ENCODE measurements at places on chromosomes 11 and 22.

DNA sequence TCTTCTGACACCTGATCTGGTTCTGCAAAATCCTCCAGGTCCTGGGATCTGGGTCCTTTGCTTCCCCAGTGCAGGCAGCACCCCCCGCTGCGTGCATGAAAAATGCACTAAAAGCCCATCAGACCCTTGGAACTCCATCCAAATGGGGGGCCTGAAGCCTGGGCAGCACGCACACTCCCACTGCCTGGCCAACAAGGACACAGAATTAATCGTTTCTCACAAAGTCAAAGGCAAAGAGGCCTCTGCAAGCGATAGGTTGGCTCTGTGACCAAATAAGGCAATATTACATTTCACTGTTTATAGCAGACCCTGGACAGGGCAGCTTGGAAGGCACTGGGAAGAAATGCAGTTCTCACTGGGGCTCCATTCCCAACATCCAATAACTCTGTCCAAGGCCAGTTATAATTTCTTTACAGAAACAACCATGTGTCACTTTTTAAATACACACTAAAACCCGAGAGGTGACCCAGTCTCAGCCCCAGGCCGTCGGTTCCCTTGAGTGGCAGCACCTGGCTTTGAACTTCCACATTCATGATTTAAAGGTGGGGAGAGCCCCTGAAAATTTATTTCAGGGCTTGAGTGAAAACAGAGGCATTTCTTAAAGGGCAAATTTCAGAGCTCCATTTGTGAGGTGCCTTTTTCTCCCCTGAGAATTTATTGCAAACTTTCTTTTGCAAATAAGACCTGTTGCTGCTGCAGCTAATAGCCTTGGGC lies 114.4 kb upstream of the ANO1 start:
- DNase-seq, result no peak

GRCh38 chr22:17518406-17518805 lies 44.9 kb upstream of the SLC25A18 start:
- no peak for DNase-seq

- DNase-seq, result peak; percentile 73
Measured at GRCh38 chr11:72439455-72439854, 5.1 kb upstream of the CLPB start.

DNA sequence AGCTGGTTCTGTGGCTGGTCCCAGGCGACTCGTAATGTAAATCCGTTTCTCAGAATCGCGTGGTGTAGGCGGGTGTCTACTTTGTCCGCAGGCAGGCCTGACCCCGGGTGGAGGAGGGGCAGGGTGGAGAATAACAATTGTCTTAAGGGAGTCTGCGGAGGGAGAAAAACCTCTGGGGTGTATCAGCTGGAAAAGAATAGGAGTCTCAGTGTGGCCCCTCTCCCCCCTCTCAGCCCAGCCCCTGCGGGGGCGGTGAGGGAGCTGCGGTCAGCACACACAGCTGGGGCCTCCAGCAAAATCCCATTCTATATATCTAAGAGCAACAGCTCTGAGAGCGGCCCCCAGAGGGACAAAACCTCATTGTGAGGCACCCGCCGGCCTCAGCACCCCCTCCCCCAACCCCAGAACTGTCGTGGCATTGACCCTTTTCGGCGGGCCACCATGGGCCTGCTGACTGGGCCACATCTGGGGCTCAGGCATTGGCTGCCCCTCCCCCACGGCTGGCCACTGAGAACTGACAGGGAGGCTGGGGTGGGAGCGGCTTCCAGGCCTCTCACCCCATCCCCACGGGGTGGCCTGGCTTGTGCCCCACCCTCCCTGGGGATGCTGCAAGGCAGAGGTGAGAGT lies 2.7 kb upstream of the MYRF start:
- no peak for DNase-seq

DNA sequence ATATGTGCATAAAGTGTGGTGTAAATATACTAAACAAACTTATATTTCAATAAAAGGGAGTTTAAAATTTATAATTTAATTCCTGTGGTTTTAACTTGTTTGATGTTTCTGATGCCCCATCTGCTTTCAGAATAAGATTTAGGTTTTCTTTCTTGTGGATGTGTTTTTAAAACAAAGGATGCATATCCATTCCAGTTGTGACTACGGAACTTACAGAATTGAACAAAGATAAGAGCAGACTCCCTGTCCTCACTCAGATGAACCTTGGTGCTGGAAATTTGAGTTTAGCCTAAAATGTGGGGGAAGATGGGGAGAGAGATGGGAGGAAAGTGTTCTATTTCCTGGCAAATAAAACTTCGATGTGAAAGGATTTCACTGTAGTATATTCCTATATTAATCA lies 2.5 kb downstream of the FJX1 start:
- DNase-seq, result no peak

DNA sequence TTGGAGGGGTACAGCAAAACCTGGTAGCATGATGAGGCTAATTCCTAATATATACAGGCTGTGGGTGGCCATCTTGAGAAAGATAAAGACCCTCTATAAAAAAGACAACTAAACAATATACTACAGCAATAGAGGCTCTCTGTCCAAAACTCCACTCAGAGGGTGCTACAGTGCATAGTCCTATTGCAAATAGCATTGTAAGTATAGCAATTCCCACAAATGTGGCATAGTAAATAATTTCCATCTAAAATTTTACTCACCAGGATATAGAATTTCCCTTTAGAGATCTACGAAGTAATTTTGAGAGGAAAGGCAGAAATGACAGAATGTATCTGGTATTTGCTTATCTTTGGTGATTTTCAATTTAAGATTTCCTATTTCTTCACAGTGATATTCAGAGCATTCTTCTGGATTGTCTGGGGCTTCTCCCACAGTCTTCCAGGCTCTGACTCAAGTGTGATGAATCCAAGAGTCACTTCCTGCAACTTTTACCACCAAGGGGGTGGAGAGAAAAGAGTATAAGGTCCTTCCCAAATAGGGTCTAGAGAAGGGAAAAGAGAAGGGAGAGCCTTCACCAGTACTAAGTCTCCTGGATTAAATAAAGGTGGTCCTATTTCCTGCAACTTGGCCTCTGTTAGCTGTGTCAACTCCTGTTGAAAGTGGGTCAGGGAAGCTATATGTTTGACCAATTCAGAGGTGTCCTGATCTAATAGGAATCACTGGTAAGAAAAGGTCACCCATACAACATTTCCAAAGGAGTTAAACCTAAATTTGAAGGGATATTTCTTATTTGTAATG lies 1054.7 kb upstream of the CNTN5 start:
- DNase-seq, result peak; percentile 75

DNA sequence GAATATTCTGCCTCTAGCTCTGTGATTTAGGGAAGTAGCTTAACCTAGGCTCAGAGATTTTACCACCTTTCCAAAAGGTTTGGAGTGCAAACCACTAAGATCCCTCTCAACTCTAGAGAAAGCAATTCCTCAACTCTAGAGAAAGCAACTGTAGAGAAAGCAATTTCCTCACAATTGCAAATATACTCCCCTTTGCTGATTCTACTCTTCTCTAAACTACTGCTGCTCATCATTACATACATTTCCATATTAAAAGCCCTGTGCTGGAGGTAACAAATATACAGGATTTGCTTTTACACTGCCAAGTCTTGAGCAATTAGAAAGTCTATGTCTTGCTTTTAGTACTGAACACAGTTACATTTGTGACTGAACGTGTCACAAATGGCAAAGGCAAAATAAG lies 48.2 kb downstream of the ALG9 start:
- DNase-seq, result no peak

GRCh38 chr11:10307022-10307399 lies 2.1 kb downstream of the ADM start:
- DNase-seq, result no peak

DNA sequence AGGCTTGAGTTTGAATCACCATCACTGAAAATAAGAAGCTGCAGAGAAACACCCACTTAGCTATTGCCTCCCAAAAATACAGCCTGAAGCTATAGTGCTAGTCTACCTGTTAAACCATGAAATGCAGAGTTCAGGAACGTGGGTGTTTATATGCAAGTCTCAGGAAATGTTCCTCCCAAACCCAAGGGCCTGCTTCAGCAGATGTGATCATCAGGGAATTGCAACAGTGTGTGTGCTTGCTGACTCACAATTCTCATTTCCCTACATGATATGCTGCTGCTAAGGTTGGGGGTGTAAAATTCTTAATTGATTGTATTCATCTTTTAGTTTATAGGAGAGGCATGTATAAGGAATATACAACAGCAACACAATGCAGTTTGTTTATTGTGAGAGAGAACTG lies 49.6 kb downstream of the NUP98 start:
- peak; percentile 36 for DNase-seq

GRCh38 chr11:128453444-128454336 lies 133.7 kb downstream of the ETS1 start:
- DNase-seq, result peak; percentile 94

- DNase-seq, result no peak
Measured at GRCh38 chr22:48144318-48144717, 1381.9 kb downstream of the TBC1D22A start.

DNA sequence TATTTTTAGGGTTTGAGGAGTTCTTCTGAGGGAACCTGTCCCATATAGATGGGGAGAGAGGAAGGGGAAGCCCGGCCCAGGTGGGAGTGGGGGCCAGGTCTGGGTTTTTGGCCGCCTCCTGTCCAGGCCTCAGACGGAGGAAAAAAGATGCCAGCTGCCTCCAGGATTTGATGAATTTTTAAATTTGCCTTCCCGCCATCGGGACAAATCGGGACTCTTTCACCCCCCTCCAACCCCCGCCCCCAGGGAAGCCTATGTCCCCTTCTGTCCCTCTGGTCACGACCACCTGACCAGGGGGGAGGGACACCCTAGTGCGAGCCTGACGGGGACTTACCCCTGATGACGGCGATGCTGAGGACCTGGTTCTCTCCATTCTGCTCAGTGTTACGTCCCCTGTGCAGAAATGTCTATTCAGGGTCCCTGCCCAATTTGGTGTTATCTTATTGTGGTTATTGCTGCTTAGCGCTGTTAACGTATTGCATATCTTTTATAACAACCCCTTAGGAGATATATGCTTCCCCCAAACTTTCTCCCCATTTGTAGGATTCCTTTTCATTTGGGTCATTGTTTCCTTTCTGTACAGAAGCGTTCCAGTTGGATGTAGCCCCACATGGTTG lies 115.9 kb upstream of the GRK3 start:
- DNase-seq, result no peak

DNA sequence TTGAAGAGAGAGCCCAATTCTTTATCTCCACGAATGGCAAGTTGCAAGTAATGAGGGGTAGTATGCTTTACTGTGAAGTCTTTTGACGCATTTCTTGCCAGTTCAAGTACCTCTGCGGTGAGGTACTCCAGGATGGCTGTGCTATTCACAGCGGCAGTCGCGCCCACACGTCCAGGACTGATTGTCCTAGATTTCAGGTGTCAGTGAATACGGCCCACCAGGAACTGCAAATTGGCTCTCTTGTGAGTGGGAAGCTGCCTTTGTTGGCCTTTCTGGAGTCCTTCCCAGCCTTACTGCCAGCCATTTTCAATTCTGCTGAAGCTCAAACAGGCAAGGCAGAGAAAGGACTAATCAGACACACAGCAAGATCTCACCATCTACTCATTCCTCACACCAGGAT lies 8.5 kb downstream of the PPFIA1 start:
- no peak for DNase-seq

GRCh38 chr11:9078113-9079086 lies 13.0 kb downstream of the SCUBE2 start:
- DNase-seq, result no peak

- no peak for DNase-seq
Measured at GRCh38 chr11:129384415-129384814, 8.8 kb downstream of the BARX2 start.

- no peak for DNase-seq
Measured at GRCh38 chr11:118206391-118207031, 18.3 kb downstream of the JAML start.

DNA sequence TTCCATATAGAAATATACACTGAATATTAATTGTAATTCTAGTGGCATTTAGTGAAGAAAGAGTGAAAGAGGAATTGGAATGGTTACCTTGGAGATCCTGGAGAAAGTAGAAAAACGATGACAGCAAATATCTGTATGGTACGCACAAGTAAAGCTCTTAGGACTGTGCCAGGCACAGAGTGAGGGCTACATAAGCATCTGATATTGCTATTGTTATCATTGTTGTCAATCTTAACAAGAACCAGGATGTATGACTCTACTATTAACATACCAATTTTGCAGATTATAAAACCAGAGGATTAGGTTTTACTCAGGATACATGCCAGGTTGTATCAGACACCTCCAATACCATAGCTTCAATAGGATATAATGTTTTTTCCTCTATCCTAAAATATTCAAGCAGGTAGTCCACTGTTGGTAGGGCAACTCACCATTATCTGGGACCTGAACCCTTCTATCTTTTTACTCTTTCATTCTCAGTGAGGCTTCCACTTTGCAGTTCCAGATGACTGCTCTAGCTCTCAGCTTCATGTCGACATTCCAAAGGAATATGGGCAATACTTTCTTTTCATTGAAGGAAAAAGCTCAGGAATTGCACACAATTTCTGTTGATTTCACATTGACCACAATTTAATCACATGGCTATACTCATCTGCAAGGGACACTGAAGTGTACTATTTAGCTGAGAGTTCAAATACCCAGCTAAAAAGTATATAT lies 73.2 kb downstream of the RAB38 start:
- DNase-seq, result no peak

DNA sequence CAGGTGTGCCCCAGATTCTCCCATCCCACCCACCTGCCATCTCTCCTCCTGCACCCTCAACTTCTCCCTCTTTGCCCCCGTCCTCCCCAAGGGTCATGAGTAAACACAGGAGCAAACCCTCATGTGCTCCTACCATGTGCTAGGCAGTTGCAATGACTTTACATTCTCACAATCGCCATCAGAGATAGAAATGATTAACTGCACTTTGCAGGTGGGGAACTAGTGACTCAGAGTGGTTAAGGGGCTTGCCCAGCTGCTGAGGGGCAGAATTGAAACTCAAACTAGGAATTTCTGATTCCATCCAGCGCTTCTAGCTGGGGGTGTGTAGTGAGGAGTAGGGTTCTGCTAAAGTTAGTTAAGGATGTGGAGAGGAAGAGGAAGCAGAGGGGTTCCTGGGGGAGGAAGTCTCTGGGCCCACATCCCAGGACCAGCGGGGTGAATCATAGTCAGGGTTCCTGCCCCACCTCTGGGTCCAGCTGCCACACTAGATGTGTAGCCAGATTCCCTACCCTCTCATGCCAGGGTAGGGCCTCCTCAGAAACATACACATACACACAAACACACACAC lies 16.0 kb upstream of the PRG2 start:
- DNase-seq, result no peak

Data from GM04503 (cell line).